ENCODE measurements at places on chromosomes 6 and 20. TPM values are rescaled to one million over a fixed set of nuclear protein-coding genes. Genes with fewer than 3 reads are reported as not detected.

DNA sequence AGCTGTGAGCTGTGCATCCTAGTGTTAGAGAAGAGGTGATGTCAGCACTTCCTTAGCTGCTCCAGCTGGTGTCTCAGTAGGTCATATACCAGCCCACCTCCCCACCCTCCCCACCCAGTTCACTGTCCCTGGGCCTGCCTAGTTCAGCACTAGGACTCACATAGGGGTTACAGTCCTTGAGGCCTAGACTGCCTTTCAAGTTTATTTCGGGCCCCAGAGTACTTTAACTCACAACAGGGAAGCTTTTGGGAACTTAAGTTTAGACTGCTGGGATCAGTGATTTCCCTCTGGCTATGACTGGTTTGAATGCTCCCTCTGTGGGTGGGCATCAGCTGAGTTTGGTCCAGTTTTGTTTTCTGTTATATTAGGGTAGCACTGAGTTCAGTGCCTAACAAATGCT lies 139.2 kb upstream of the MMS22L start:
- no peak overlapping the region for H3K4me3 ChIP-seq
- no peak for DNase-seq
- H3K4me1 ChIP-seq, result no peaks in the 10 kb centered on the region
- H3K36me3 ChIP-seq, result no peaks in the 10 kb centered on the region

GRCh38 chr6:133016631-133017030 lies 202.3 kb downstream of the RPS12 start:
- peaks cover 3% of the 10 kb centered on the region for H3K27me3 ChIP-seq
- no peaks in the 10 kb centered on the region for H3K4me1 ChIP-seq
- H3K4me3 ChIP-seq, result no peak overlapping the region
- H3K36me3 ChIP-seq, result no peaks in the 10 kb centered on the region
- no peak overlapping the region for H3K27ac ChIP-seq
- DNase-seq, result no peak

DNA sequence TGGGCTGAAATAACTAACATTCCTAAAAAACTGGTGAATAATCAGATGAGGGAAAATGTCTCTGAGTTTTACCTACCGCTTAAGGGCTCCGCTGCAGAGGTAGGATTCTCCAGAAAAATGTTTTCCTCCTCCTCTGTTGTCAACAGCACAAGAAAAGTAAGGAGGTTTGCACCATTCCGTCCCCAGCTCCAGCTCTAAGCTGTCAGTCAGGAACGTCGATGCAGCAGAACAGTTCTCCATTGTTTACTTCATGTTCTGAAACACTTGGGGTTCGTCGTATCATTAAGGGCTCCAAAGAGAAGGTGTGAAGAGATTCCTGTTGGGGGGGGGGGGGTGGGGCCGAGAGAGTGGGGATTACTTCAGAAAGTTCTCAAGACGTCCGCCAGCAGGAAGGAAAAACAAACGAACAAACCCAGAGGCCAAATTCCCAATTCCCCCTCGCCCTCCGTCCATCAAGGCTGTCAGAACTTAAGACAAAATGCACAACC lies 734 bp downstream of the MMS22L start:
- peak overlapping the region; percentile 66 for H3K27ac ChIP-seq
- no peaks in the 10 kb centered on the region for H3K27me3 ChIP-seq
- H3K4me1 ChIP-seq, result no peaks in the 10 kb centered on the region
- H3K36me3 ChIP-seq, result no peaks in the 10 kb centered on the region
- DNase-seq, result peak; percentile 11

- no peaks in the 10 kb centered on the region for H3K36me3 ChIP-seq
- no peak overlapping the region for H3K27ac ChIP-seq
- no peak for DNase-seq
- H3K4me3 ChIP-seq, result no peak overlapping the region
- H3K4me1 ChIP-seq, result peaks cover 3% of the 10 kb centered on the region
- H3K27me3 ChIP-seq, result no peaks in the 10 kb centered on the region
Observed at GRCh38 chr20:23823621-23824324, 2.8 kb downstream of the CST2 start.

GRCh38 chr6:142907544-142907943 lies 37.4 kb downstream of the HIVEP2 start:
- H3K4me1 ChIP-seq, result peaks cover 8% of the 10 kb centered on the region
- H3K27me3 ChIP-seq, result no peaks in the 10 kb centered on the region
- no peaks in the 10 kb centered on the region for H3K36me3 ChIP-seq
- no peak for DNase-seq
- H3K4me3 ChIP-seq, result no peak overlapping the region

DNA sequence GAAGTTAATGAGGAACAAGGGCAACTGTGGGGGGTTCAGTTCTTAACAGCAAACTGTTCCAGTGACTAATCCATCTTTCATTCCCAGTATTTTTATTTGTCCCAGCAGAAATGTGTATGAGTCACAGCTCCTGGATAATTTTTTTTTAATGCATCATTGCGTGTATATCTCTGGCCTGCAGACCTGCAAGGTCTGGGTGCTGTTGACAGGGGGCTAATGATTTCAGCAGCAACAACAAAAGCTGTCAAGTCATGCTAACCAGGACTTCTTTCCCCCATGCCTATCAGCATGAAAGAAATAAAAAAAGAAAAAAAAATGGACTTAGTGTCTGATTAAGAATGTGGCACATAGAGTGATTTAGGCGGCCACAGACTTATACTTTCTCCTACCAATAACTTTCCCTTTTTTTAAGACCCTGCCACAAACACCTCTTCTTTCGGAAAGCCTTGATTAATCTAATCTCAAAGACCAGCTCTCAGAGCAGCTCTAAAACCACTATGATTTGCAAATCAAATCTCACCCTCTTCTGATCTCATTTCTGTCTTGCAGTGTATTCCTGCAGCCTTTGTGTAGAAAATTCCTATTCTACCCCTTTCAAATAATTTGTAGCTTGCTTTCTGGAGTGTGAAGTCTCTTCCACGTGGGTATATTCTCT lies 14.2 kb upstream of the PREX1 start:
- H3K27me3 ChIP-seq, result no peaks in the 10 kb centered on the region
- no peaks in the 10 kb centered on the region for H3K36me3 ChIP-seq
- H3K4me3 ChIP-seq, result no peak overlapping the region
- peaks cover 6% of the 10 kb centered on the region for H3K4me1 ChIP-seq
- no peak overlapping the region for H3K27ac ChIP-seq
- peak; percentile 67 for DNase-seq

DNA sequence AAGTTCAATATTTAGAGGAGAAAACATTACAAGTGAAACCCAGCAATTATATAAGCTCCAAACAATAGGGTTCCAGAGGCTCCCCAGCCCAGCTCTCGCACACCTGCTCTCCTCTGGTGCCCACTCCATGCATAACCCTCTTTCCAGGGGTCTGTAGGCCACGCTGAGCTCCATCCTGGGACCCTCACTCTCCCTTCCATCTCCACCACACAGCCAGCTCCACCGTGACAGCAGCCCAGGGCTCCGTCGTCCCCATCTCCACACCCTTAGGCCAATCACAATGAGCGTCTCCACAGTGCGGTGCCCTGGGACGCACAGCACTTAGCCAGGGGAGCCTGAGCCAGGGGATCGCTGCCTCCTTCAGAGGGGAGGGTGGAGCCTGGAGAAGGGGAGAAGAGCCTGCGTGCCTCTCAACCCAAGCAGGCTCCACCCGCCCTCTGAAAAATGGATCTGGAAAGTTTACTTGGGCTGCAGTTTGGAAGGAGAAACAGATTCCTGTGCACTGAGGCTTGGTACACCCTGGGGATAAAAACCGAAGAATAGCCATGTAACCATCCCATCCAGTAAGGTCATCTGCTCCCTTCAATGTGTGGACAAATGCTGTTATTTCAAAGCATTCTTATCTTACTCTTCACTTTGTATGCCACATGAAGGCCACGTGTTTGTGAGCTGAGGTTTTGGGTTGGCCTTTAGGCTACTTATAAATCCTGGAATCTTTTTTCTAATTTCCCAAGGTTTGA lies 72.4 kb upstream of the GGTLC1 start:
- H3K4me1 ChIP-seq, result no peaks in the 10 kb centered on the region
- H3K27me3 ChIP-seq, result no peaks in the 10 kb centered on the region
- no peak overlapping the region for H3K27ac ChIP-seq
- H3K36me3 ChIP-seq, result no peaks in the 10 kb centered on the region

DNA sequence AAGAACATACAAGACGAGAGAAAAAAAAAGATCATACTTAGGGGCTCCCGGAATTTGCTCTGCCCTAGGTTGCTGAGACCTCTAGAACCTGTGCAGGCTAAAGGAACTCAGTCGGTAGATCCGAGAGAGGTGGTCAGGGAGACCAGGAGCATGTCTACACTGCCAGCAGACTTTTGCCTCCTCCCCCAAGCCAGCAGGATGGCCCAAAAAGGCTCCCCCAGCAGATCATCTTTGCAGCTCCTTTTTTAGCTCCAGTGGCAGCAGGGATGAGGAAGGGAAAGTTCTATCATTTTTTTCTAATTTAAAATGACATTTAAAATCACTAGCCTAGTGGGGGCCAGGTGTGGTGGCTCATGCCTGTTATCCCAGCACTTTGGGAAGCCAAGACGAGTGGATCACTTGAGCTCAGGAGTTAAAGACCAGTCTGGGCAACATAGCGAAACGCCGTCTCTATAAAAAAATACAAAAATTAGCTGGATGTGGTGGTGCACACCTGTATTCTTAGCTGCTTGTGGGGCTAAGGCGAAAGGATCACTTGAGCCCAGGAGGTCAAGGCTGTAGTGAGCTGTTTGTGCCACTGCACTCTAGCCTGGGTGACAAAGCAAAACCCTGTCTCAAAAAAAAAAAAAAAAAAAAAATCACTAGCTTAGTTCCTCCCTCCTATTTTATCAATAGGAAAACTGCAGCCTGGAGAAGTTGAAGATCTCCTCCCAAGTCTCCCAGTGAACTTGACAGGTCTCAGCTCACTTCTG lies 69.3 kb upstream of the MYL9 start:
- peak overlapping the region; percentile 87 for H3K27ac ChIP-seq
- H3K27me3 ChIP-seq, result no peaks in the 10 kb centered on the region
- DNase-seq, result no peak
- peaks cover 50% of the 10 kb centered on the region for H3K4me1 ChIP-seq
- H3K36me3 ChIP-seq, result peaks cover 1% of the 10 kb centered on the region
- peak overlapping the region; percentile 43 for H3K4me3 ChIP-seq

- no peak overlapping the region for H3K27ac ChIP-seq
- no peaks in the 10 kb centered on the region for H3K4me1 ChIP-seq
Observed at GRCh38 chr6:339480-339879, 47.2 kb downstream of the DUSP22 start.

GRCh38 chr6:83221276-83221675 lies 28.1 kb downstream of the RWDD2A start:
- no peaks in the 10 kb centered on the region for H3K36me3 ChIP-seq
- H3K27ac ChIP-seq, result no peak overlapping the region
- no peak overlapping the region for H3K4me3 ChIP-seq
- H3K4me1 ChIP-seq, result no peaks in the 10 kb centered on the region
- no peak for DNase-seq
- no peaks in the 10 kb centered on the region for H3K27me3 ChIP-seq

DNA sequence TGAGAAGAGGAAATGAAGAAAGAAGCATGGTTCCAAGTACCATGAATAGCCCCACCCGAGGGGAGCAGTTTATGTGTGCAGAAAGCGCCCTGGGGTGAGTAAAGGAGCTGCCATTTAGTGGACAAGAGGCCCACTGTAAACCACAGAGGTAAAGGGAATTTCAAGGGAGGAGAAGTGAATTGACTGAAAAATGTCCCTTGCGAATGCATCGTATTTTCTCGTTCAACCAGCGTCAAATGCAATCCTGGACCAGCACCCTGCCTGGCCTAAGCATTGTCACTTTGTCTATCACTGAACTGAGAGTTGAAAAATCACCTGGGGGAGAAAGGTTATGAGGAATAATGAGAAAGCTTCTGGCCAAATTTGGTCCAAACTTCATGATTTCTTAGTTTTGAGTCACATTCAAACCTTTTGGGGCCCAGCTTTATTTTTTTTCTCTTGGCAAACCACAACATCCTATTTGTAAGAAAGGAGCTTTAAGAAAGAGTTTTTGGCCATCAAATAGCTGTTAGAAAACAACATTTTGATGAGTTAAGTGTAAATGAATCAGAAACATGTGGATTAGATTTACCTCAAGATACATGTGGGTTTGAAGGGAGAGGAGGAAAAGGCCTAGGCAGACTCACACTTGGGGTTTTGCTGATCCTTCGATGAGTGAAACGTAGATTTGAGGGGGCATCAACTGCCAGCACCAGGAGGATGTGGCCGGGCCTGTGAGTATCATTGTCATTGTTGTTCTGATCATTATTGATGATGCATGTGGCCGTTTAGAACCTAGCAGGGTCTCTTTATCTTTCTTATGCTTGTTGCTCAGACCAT lies 214.0 kb downstream of the CLIC5 start:
- no peaks in the 10 kb centered on the region for H3K4me1 ChIP-seq
- no peaks in the 10 kb centered on the region for H3K36me3 ChIP-seq
- H3K4me3 ChIP-seq, result no peak overlapping the region
- peaks cover 4% of the 10 kb centered on the region for H3K27me3 ChIP-seq
- peak; percentile 36 for DNase-seq
- H3K27ac ChIP-seq, result no peak overlapping the region

DNA sequence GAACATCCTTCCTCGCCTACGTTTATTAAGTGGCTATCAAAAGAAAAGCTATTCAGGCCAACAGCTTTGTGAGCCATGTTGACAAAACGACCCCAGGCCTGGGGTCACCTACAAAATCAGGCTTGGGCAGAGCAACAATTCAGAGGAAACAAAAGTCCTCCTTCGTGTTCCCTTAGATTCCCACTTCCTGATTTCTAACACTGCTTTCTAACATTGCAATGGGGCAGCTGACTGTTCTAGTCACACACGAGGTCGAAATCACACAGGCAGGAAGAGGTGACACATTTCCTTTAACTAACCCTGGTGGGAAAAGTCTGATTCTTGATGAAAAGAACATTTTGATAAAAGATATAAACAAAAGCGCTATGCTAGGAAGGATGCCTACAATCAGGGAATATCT lies 31.9 kb downstream of the WDR27 start:
- no peak overlapping the region for H3K27ac ChIP-seq
- no peak overlapping the region for H3K4me3 ChIP-seq
- no peaks in the 10 kb centered on the region for H3K27me3 ChIP-seq
- no peaks in the 10 kb centered on the region for H3K4me1 ChIP-seq
- peak; percentile 23 for DNase-seq

GRCh38 chr6:132341646-132342045 lies 59.6 kb downstream of the MOXD1 start:
- H3K4me1 ChIP-seq, result no peaks in the 10 kb centered on the region
- H3K27ac ChIP-seq, result no peak overlapping the region
- DNase-seq, result no peak
- H3K27me3 ChIP-seq, result no peaks in the 10 kb centered on the region
- H3K4me3 ChIP-seq, result no peak overlapping the region

DNA sequence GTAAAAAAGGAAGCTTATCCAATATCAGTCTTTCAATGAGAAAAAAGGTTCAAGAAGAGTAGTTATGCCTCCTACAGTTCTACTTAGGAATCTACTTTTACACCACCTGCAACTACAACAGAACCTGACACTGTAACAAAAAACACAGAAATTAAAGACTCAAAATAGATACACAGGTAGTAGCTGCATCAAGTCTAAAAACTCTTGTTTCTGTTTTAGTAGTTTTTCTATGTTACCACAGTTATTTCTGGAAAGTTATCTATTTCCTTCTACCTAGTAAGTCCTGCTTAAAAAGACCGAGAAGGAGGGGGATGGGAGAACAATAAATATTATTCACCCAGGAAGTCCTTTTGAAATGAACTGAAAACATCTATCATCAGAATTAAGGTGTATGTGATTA lies 52.5 kb downstream of the ATG5 start:
- DNase-seq, result no peak
- H3K4me1 ChIP-seq, result peaks cover 2% of the 10 kb centered on the region
- no peaks in the 10 kb centered on the region for H3K27me3 ChIP-seq

METTL24 gene
- 2.6 TPM for total RNA-seq

CCDC28A gene
- total RNA-seq, result 20.3 TPM

THBD gene
- total RNA-seq, result 8.4 TPM

SAPCD1 gene
- 0.50 TPM for total RNA-seq

WFDC5 gene
- not detected for total RNA-seq

MATN4 gene
- total RNA-seq, result under 0.01 TPM

CGAS gene
- 5.0 TPM for total RNA-seq

PNRC1 gene
- 65.1 TPM for total RNA-seq

All from fibroblast of lung (primary cell).